Colonic mucosa (tissue), 4 donors: ENCODE measurements at places on chromosomes 16 and 17.

DNA sequence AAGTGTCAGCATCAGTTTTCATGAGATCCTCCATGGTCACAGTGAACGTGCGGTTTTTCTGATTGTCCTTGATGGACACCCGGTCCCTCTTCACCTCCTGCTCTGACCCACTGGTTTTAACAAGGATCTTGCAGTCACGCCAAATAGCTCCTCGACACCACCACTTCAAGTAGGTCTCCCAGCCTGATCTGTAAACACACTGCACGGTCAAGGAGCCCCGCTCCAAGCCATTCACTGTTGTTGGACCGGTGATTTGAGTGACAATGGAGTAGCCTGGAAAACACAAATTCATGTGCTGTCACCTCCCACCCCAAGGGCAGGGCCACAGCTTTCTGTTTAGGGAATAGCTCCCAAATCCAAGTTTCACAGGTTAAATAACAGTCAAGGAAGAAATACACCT, 8.2 kb downstream of the CD300LF start:
- no peak overlapping the region for H3K27ac ChIP-seq
- H3K36me3 ChIP-seq, result no peaks in the 10 kb centered on the region
- no peak for DNase-seq
- H3K4me1 ChIP-seq, result no peaks in the 10 kb centered on the region
- H3K4me3 ChIP-seq, result no peak overlapping the region
- H3K27me3 ChIP-seq, result no peaks in the 10 kb centered on the region

DNA sequence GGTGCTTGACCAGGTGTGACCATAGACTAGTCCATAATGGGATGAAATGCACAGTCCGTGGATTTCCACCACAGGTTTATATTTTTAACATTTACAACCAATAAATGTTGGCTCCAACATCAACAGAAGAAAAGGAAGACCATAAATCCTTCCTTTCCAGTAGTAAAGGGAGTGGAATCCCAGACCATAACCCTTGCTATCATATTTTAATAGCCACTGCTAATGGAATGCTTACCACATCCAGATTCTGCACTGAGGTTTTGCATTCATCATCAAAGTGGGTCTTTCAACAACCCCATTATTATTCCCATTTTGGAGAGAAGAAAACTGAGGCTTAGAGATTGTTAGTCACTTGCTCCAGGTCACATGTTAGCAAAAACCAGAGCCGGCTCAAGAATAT, 106.7 kb downstream of the FOXL1 start:
- DNase-seq, result no peak
- H3K4me3 ChIP-seq, result no peak overlapping the region
- no peaks in the 10 kb centered on the region for H3K36me3 ChIP-seq
- no peaks in the 10 kb centered on the region for H3K27me3 ChIP-seq

GRCh38 chr16:72876981-72877373, 171.0 kb downstream of the ZFHX3 start:
- H3K36me3 ChIP-seq, result no peaks in the 10 kb centered on the region
- DNase-seq, result no peak
- H3K27ac ChIP-seq, result no peak overlapping the region
- no peak overlapping the region for H3K4me3 ChIP-seq

- H3K36me3 ChIP-seq, result no peaks in the 10 kb centered on the region
- no peak for DNase-seq
- no peak overlapping the region for H3K27ac ChIP-seq
- no peaks in the 10 kb centered on the region for H3K4me1 ChIP-seq
- H3K27me3 ChIP-seq, result no peaks in the 10 kb centered on the region
- H3K4me3 ChIP-seq, result no peak overlapping the region
These were observed 30.3 kb downstream of the B4GALNT2 start for GRCh38 chr17:49162866-49163265.

- no peaks in the 10 kb centered on the region for H3K27me3 ChIP-seq
- no peaks in the 10 kb centered on the region for H3K36me3 ChIP-seq
- no peaks in the 10 kb centered on the region for H3K4me1 ChIP-seq
- DNase-seq, result no peak
These were observed 9.9 kb downstream of the CCDC182 start for GRCh38 chr17:57735230-57735629.

DNA sequence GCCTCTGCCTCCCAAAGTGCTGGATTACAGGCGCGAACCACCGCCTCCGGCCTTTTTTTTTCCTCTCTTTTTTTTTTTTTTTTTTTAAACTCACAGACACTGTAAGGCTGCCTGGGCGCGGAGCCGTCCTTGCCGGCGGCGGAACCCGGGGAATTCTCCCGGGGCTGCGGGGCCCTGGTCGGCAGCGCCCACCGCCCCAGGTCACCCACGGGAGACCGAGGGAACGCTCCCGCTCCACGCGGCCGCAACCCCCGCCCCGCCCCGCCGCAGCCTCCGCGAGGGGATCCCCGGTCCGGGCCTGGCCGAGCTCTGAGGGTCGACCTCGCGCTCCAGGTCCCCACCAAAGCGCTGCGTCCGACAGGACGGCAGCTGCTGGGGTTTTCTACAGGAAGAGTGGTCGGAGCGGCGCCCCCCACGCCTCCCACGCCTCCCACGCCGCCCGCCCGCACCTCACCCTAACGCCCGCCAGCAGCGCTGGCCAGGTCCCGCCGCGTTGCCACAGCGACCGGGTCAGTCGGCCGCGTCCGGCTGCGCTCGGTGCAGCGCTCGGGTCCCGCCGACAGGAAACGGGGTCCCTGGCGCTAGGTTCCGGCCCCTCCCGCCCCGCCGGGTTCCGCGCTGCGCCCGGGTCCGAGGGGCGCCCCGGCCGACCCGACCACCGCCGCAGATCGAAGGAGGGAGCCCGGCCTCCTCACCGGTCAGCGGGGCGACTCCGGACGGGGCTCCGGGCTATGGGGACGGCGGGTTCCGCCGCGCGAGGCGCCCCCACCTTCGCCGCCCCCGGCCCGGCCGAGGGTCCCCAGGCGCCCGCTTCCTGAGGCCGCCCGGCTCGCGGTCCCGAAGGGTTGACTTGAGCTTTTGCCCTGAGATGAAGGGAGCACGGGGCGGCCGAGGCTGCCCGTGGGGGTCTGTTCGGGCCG, at the start of gene CCDC57:
Gene CCDC57, minus strand, starts transcription at position 512 of the 920 bp plus-strand sequence. CDS start 10,898 bp downstream, outside the sequence.
- H3K36me3 ChIP-seq, result no peaks in the 10 kb centered on the region
- peaks cover 9% of the 10 kb centered on the region for H3K4me1 ChIP-seq
- DNase-seq, result peak; percentile 78
- H3K4me3 ChIP-seq, result peak within 1 kb of the TSS; percentile 100
- no peaks in the 10 kb centered on the region for H3K27me3 ChIP-seq

DNA sequence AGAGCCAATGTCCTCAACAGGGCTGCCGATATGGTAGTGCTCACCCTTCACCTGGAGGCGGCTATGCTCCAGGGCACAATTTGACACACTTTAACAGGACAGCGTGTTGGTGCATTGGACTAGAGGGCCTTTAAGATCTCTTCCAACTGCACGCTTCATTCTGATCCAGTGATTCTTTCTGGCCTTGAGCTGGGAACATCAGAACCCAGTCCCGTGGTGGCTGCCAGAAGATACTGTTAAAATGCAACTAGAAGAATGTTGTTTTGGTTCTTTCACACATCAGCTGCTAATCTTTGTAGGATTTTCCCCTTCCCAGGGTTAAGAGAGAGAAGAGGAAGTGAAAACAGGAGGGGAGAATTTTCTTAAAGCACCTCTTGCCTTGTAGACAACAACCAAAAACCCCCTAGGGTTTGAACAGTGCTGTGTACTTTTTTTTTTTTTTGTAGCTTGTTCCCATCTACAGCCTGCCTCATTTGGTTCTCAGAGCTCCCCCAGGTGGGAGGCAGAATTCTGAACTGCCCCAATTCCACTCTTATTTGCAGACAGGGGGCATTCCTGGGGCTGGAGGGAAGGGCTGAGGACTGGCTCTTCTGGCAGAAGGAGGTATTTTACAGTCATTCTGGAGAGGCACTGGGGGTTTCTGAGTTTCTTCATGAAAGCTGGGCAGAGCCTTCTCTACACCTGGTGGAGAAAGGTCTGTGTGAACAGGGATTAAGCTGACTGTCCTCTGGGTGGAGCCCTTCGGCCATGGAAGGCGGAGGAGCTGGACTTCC, 32.4 kb downstream of the SMARCE1 start:
- peaks cover 13% of the 10 kb centered on the region for H3K4me1 ChIP-seq
- peak; percentile 63 for DNase-seq
- H3K27ac ChIP-seq, result no peak overlapping the region
- H3K4me3 ChIP-seq, result no peak overlapping the region

DNA sequence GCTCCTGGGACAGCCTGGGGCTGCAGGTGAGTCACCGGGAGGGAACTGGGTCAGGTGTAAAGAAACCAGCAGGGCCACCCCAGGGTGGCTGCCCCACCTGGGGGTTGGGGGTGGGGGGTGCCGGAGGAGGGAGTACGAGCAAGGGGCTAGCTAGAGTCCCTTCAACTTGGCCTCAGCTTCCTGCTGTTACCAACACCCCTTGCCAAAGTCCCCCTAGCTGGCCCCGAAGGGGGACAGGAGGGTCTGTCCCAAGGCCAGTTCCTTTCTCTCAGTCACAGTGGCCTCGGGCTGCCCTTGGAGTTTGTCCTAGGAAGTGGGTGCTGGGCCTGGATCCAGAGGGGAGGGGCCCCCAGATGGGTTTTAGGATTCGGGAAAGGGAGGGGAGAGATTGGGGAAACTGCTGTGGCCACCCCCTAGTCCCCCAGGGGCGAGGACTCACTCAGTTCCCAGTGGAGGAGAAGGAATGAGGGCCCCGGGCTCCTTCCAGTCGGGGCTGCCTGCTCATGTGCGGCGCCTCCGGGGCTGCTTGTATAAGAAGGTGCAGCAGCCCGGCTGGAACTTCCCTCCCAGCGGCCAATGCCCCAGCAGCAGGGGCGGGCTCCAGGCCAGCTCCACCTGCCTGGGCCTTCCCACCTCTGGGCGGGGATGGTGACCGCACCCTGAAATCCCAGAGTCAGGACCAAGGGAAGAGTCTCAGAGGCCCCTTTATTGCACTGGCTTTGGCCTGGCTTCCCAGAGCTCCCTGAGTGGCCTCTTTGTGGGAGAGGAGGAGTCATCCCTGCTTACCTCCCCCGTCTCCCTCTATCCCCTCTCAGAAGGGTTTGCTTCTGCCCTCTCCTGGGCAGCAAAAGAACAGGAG, 7.3 kb downstream of the ARHGAP27 start:
- H3K36me3 ChIP-seq, result no peaks in the 10 kb centered on the region
- H3K27ac ChIP-seq, result peak overlapping the region; percentile 86
- H3K4me3 ChIP-seq, result peak overlapping the region; percentile 53
- peak; percentile 94 for DNase-seq
- no peaks in the 10 kb centered on the region for H3K27me3 ChIP-seq

GRCh38 chr16:4081521-4082021, 34.7 kb downstream of the ADCY9 start:
- DNase-seq, result no peak
- H3K36me3 ChIP-seq, result no peaks in the 10 kb centered on the region
- H3K4me1 ChIP-seq, result no peaks in the 10 kb centered on the region
- H3K27ac ChIP-seq, result no peak overlapping the region
- H3K4me3 ChIP-seq, result no peak overlapping the region

GRCh38 chr16:65176603-65177002, 54.7 kb upstream of the CDH11 start:
- no peak overlapping the region for H3K4me3 ChIP-seq
- no peaks in the 10 kb centered on the region for H3K4me1 ChIP-seq
- H3K27ac ChIP-seq, result no peak overlapping the region
- no peaks in the 10 kb centered on the region for H3K36me3 ChIP-seq

- no peaks in the 10 kb centered on the region for H3K36me3 ChIP-seq
- H3K4me3 ChIP-seq, result no peak overlapping the region
- DNase-seq, result no peak
- no peaks in the 10 kb centered on the region for H3K27me3 ChIP-seq
- peaks cover 3% of the 10 kb centered on the region for H3K4me1 ChIP-seq
These were observed 9.7 kb upstream of the NXPH3 start for GRCh38 chr17:49565948-49566491.

DNA sequence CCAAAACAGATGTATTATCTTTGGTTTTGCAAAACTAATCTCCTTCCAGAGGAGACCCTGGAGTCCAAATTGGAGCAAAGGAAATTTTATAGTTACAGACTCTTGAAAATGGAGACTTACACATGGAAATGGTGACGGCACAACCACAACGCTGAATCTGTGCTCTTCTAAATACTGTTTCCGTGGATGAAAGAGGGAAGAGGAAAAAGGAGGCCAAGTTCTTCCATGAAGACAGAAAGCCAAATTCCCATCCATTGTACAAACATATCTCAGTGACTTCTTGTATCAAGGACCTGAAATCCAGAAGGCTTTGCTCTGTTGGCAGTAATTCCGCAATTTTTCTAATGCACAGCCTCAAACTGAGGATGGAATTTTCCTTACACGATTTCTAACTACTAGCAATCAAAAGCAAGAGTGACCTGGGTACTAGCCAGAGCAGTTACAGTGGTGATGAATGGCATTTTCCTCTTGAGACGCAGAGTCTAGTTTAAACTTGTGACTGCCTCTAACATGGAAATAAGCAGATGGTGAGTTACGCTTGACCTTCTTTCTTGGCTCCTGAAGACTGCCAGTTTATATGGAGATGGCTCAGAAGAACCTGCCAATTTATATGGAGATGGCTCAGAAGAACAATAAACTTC, 38.5 kb downstream of the VPS53 start:
- no peaks in the 10 kb centered on the region for H3K36me3 ChIP-seq
- H3K4me1 ChIP-seq, result no peaks in the 10 kb centered on the region
- no peak overlapping the region for H3K4me3 ChIP-seq
- H3K27ac ChIP-seq, result no peak overlapping the region

DNA sequence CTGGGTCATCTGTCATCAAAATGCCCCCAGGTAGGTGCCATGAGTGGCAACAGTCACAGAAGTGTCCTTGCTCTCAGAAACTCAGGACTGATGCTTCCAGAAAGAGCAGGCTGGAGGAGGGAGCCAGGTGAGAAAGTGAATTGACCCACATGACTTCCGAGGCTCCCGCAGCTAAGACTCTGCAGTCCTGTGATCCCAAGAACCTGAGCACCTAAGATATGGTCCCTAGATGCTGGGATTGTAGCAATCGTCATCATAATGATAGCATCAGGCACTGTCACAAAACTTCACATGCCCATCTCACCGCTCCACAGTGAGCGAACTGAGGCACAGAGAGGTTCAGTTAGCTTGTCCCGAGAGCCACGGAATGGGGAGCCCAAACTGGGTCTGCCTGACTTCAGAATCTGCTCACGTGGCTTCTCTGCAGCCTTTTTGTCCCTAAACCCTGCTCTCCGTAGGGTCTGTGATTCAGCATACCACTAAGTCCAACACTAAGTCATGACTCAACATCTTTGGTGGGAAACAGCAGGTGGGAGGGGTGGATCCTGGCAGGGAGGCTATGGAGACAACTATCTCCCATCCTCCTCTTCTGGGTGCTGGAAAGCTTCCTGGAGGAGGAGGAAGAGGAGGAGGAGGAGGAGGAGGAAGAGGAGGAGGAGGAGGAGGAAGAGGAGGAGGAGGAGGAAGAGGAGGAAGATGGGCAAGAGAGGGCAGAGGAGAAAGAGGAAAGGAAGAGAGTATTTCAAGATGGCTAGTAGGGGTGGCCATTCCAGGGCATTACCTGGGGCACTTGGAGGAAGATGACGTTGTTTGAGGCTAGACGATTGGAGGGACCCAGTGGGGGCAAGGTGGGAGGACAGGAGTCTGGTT, 55.5 kb upstream of the DLX4 start:
- H3K27ac ChIP-seq, result no peak overlapping the region
- H3K4me1 ChIP-seq, result no peaks in the 10 kb centered on the region
- no peak overlapping the region for H3K4me3 ChIP-seq
- no peak for DNase-seq

- no peaks in the 10 kb centered on the region for H3K4me1 ChIP-seq
- no peaks in the 10 kb centered on the region for H3K27me3 ChIP-seq
These were observed 7.6 kb downstream of the PITPNM3 start for GRCh38 chr17:6548578-6549330.

- peaks cover 7% of the 10 kb centered on the region for H3K27me3 ChIP-seq
- no peak overlapping the region for H3K4me3 ChIP-seq
- H3K36me3 ChIP-seq, result no peaks in the 10 kb centered on the region
- no peak overlapping the region for H3K27ac ChIP-seq
- peaks cover 12% of the 10 kb centered on the region for H3K4me1 ChIP-seq
These were observed 3.6 kb downstream of the SCNN1G start for GRCh38 chr16:23186171-23186570.
